ENCODE measurements at places on chromosomes 11 and 22.

GRCh38 chr22:20424932-20425565, 12.6 kb downstream of the SCARF2 start:
- DNase-seq: no peak

DNA sequence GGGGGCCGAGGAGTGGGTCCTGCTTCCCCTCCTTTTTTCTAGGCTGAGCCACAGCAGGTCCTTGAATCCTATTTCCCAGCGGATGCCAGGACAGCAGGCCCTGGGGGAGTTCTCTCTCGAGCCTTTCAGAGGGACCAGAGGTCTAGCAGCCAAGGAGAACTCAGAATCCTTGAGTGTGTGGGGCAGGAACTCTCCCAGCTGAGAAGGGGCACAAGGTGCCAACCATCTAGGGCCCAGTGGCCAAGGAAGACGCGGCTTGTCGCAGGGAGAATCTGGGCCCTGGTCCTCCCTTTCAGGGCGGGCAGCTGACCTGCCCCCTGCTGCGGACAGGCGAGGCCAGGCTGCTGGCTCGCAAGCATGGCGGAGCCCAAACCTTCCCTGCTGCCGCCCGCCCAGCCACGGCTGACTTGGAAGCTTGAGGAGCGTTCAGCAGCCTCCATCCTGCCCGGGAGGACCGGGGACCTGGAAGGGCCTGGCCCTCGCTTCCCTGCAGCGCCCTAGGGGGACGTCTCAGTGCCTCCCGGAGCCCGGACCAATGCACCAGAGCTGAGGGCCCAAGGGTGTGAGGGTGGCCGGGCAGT, 972 bp upstream of the TSSC4 start:
- DNase-seq: peak; percentile 19

DNA sequence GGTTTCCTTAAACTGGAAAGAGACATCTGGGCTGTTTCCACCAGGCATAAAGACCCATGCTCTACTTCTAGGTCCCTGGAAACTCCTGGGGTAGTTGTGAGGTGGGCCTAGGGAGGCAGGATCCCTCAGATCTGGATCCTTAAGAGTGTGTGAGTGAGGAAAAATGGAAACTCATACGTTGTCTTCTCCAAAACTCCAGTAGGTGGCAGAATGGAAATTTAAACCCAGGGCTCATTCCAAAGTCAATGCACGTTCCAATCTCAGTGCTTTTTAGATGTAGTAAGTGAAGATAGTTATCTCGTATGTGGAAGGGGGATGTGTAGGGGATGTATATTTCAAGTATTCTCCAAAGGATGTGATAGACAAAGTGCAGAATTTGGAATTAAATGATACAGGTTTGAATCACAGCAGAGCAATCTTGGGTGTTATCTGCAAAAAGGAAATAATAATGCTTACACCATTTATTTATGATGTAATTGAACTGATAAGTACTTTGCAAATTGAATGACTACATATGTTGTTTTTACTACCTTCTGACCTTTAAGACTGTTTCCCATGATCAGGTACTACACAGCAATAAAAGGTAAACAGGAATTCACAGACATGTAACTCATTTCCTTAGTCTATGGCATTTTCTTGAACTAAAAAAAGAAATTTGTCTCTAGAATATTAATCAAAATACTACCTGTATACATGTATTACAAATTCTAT, 13.1 kb upstream of the MMP1 start:
- DNase-seq: no peak

DNA sequence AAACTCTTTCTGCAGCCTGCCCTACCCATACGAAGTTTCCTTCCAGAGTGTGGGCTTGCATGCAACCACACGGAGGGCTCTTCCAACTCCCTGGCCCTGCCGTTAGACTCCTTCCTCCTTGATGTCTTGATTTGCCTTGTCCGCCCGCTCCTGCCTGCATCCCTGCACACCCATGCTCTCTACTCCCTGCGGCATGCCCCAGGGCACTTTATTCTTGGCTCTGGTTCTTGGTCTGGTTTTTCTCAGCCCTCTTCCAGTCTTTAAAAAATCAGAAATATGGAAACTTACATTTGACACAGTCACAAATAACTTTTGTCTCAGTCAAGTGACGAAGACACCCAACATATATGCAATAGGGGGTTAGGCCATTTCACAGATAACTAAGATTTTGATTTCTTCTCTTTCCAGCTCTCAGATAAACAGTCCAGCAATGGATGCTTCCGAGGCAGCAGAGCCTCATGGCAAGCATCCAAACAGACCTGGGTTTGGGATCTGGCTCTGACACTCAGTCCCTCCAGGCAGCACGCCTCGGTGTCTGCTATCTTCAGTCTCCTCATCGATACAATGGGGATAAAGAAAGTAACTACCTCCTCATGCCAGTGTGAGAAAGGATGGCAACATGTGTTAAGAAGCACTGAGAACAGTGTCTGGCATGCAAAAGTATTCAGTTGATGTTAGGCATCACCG, 15.7 kb upstream of the OPCML start:
- no peak for DNase-seq

DNA sequence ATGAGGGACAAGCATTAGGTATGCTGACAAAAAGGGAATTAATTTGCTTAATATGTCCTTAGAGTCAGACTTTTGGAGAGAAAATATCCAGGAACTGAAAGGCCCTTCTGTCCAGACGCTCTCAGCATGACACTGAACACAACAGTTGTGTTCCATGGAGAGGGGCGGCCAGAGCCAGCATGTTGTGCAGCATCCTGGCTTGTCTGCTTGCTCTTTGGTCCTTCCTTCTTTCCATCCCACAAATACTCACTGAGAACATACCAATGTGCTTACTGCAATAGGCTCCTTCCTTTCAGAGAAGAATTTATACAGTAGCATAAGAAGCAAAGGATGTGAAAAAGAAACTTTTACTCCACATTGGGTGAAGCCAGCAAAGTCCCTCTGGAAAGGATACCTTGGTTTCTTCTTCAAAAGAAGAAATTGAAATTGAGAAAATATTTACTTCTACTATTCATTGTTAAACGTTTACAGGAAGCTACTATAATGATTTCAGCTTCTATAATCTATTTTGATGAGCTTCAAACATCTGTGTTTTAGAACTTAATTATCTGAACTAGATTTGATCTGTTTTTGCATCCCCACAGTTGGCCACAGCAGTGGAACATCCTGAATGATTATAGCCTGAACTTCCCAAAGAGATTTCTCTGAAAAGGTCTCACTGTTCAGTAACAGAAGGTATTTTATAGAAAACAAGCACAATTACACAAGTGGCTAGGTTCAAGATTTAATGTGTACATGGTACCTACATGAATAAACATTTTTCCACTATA, 304.1 kb upstream of the PITPNB start:
- no peak for DNase-seq

DNA sequence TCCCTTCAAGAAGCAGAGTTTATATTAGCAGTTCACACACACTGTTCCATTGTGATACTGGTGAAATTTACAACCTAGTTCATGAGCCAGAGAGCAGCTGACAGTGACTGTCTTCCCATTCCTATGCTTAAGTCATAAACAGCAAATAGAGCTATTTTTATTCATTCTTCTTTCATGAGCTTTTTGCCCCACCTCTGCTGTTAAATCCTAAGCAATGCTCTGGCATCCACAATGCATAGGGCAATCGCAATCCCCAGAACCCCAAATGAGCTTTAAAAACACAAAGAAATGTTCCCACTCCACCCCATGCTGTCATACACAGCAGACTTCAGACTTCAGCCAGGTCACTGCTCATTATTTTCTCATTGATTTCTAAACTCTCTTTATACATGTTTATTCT, 307.5 kb downstream of the ETS1 start:
- DNase-seq: no peak

DNA sequence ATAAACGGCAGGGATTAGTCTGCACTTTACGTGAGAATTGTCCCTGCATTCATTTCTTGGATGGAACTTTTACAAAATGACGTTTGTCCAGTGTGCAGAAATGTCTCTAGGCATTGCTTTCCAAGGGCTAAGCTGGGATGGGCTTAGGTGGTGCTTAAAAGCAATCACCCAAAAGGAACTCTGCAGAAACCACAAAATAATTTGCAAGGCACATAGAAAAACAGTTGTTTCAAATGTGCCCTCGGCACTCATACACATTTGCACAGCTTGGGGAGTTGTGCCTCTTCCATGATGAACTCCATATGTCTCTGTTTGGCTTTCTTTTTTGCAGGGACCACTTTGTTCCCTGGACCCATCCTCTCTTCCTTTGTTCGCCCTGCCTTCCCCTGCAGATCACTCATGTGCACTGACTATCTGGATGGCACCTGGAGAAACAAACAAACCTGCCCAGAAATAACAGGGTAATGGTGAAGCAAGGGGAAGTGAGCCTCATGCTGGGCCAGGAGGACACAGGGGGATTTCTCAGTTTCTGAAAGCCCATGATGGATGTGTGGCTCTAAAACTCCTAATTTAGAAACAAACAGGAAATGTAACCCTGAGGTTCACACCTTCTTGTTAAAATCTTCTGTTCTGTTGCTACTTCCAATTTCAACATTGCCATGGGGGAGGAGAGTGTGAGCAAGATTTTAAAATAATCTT, 150.2 kb downstream of the SNX19 start:
- DNase-seq: no peak

- DNase-seq: peak; percentile 49
Measured at GRCh38 chr11:267491-267994, 10.7 kb upstream of the NLRP6 start.

GRCh38 chr11:133697161-133697560, 148.2 kb downstream of the SPATA19 start:
- DNase-seq: no peak

GRCh38 chr11:98136357-98136756, 884.4 kb upstream of the CNTN5 start:
- DNase-seq: no peak

- DNase-seq: no peak
Measured at GRCh38 chr11:121112498-121113455, 11.7 kb downstream of the TECTA start.

DNA sequence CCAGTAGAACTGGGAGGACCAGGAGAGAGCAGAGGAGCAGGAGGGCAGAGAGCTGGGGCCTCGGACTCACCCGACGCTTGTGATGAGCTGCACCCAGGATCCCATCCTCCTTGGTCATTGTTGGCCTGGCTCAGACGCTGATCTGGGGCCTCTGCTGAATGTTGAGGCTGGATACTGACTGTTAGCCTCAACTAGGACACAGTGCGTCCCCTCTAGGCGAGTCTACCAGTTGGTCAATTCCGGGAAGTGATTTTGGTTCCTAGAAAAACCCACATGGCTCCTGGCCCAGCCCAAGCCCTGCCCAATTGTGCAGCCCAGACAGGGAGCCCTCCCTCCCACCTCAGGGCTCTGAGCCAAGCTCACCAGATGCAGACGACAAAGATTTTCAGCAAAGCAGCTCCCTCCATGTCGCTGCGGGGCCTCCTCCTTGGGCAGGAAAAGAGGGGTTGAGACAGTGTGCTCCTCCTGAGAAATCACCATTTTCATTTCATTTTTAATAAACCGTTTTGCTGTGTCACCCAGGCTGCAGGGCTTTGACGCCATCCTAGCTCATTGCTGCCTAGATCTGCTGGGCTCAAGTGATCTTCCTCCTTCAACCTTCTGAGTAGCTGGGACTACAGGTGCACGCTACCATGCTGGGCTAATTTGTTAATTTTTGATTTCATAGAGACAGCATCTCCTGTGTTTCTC, at the start of gene APOL4:
TSS of gene APOL4 (minus strand) at position 180 of the 690 bp plus-strand sequence. CDS start at position 105, 75 bp downstream.
- no peak for DNase-seq

DNA sequence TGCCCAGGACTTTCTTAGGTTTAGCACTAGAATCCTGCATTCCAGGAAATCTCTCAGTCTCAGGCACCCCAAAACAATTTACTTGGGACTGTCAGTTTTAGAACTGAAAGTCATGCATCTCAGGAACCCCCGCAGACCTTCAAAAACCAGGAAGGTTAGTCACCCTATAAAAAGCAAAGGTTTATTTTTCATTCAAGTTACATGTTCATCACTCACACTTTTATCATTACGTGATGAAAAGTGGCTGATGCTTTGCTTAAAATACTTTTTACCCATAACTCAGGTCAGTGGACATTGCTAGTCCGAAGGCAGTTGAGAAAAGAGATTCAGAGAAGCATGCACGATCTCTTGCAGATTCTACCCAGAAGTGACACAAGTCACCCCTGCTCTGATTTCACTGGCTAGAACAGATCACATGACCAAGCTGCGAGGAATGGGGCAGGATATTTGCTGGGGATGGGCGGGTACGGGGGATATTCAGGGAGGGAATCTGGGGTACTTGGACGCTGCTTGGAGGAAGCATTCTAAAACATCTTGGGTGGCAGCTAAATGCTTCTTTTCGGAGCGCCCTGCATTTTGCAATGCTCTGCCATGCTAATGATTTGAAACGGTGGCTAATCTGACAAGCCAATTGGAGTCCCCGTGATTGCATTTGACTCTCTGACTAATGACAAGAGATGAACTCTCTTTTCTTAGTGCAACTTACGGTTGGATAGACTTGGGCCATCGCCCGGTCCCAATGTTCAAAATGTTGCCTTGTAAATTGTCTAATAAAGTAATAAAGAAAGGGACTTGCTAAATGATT, 110.2 kb downstream of the MIAT start:
- no peak for DNase-seq

DNA sequence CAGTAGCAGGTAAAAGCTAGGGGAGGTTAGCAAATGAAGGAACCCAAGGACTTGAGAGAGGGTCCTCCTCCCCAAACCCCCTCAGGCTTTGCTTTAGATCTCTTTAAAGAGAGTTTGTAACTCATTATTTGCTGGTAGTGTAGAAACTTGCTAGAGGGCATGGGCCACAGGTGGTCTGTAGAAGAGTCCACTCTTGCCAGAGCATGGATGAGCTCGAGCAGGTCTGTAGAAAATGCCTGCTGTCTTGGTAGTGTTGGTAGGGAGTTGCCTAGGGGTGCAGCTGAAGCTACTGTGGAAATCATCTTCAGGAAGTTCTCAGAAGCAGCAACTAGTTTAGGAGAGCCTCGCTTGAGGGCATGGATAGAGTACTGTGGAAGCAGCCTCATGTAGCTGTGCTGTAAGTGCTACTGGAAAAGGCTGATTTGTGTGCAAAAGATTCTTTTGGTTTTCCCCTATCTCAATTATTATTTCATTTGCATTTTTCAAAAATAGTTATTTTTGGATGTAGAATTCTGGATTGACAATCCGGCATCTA, 104.3 kb downstream of the TMEM135 start:
- DNase-seq: no peak

GRCh38 chr11:17443926-17444690, 32.5 kb downstream of the ABCC8 start:
- no peak for DNase-seq

GRCh38 chr22:38327805-38328204, 10.6 kb upstream of the CSNK1E start:
- no peak for DNase-seq

GRCh38 chr11:18243783-18244362, 4.6 kb downstream of the SAA2 start:
- peak; percentile 38 for DNase-seq
